ENCODE measurements at places on chromosomes 2 and 18. TPM values are rescaled to one million over a fixed set of nuclear protein-coding genes. Genes with fewer than 3 reads are reported as not detected.

The ABCG8 gene
- total RNA-seq, result not detected

The PIEZO2 gene
- total RNA-seq, result not detected

The TET3 gene
- total RNA-seq, result 24.7 TPM

The RAB3GAP1 gene
- 18.8 TPM for total RNA-seq

The CROCC2 gene
- total RNA-seq, result not detected

The SCYGR3 gene
- not detected for total RNA-seq

The NTSR2 gene
- total RNA-seq, result not detected

The IL1RN gene
- total RNA-seq, result 2.1 TPM

The INO80D gene
- 21.7 TPM for total RNA-seq

The BCL11A gene
- total RNA-seq, result 0.25 TPM

The CTNNA2 gene
- total RNA-seq, result not detected

The FEV gene
- total RNA-seq, result not detected

The MATN3 gene
- total RNA-seq, result not detected

The B3GNT7 gene
- total RNA-seq, result 0.07 TPM

The LHCGR gene
- not detected for total RNA-seq

The C1QL2 gene
- not detected for total RNA-seq

The FIGN gene
- not detected for total RNA-seq

The RAX gene
- total RNA-seq, result 0.56 TPM

The NBAS gene
- 30.5 TPM for total RNA-seq

The LRATD1 gene
- not detected for total RNA-seq

The GPR39 gene
- total RNA-seq, result not detected

The CNDP1 gene
- not detected for total RNA-seq

The SGPP2 gene
- 10.0 TPM for total RNA-seq

The ANKRD53 gene
- total RNA-seq, result 0.60 TPM

The LONRF2 gene
- not detected for total RNA-seq

The NGEF gene
- total RNA-seq, result not detected

The ANKRD29 gene
- total RNA-seq, result not detected

The SF3B1 gene
- total RNA-seq, result 266 TPM

The SLC23A3 gene
- 2.8 TPM for total RNA-seq

The ANKRD23 gene
- 3.7 TPM for total RNA-seq

The RUFY4 gene
- 3.2 TPM for total RNA-seq

The SERPINB3 gene
- not detected for total RNA-seq

The OTOF gene
- total RNA-seq, result 0.16 TPM

The MAB21L4 gene
- not detected for total RNA-seq

The GRB14 gene
- total RNA-seq, result not detected

The PGAP1 gene
- total RNA-seq, result 40.2 TPM

The NDC80 gene
- 66.8 TPM for total RNA-seq

The KIAA2012 gene
- not detected for total RNA-seq

The KLHL41 gene
- total RNA-seq, result not detected

The TSPYL6 gene
- total RNA-seq, result not detected

The SLC1A4 gene
- total RNA-seq, result 4.1 TPM

The LOXHD1 gene
- total RNA-seq, result 0.10 TPM

The USP14 gene
- 86.9 TPM for total RNA-seq

The HNMT gene
- total RNA-seq, result not detected
